ENCODE measurements at places on chromosomes 11 and 22.
A peak's percentile ranks its signal among the peaks of the same experiment; 100 is the strongest.

DNA sequence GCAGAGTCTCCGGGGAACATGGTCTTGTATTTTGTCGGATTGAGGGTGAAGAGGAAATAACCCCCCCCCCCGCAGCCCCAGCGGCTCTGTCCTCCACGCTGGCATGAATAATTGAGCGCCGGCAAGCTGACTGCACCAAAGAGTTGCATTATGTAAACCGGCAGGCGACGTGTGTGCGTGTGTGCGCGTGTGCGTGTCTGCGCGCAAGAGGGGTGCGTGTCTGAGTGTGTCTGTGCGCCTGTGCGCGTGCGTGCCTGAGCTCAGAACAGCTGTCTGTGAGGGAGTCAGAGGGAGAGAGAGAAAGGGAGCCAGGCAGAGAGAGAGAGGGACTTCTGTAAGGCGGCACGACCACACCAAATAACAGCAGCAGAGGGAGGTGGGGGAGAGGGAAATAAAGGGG, 94.4 kb downstream of the SCN3B start:
- DNase-seq: no peak

DNA sequence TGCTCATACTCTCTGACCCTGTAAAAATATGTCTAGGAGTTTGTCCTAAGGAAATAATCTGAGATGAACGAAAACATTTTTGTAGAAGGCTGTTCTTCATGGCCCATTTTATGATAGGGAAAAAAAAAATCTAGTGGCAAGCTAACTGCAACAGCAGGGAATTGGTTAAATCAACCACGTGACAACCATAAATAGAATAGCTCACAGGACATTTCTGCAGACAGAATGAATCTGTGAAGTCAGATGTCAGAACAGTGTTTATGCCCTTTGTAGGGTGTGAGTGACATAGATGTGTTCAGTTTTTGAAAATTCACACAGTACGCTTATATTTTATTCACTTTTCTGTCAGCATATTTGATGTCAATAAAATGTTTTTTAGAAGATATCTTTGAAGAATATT, 16.1 kb downstream of the ARHGAP1 start:
- no peak for DNase-seq

- no peak for DNase-seq
These were observed 15.6 kb downstream of the PCF11 start for GRCh38 chr11:83172551-83172950.

GRCh38 chr22:38685761-38686160, 4.0 kb downstream of the TOMM22 start:
- DNase-seq: no peak

DNA sequence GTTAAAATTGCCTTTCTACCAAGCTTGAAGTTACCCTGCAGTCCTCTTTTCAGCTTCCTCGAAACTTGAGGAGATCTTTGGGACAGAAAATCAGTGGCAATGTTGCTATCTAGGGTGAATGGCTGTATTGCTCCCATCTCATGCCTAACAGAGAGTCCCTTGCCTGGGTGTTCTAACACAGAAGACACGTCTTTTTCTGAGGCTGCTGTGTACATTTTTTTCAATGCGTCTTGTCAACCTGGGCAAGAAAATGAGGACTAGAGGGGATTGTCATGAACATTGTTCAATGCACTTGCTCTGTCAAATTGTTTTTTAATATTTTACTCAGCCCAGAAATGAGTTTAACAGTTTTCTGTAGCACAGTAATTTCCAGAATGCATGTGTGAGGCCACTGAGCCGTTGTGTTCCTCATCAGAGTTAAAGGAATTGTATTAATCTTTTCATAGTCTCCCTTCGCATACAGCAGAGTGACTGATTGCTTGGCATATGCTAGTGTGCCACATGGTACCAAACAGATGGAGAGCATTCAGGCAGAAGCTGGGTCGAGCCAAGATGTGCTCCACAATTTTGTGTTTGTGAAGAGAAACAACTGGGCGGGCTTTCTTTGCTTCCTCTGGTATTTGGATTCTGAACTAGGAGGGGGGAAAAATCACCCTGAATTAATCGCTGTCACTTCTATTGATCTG, 86.0 kb downstream of the CASP12 start:
- no peak for DNase-seq

DNA sequence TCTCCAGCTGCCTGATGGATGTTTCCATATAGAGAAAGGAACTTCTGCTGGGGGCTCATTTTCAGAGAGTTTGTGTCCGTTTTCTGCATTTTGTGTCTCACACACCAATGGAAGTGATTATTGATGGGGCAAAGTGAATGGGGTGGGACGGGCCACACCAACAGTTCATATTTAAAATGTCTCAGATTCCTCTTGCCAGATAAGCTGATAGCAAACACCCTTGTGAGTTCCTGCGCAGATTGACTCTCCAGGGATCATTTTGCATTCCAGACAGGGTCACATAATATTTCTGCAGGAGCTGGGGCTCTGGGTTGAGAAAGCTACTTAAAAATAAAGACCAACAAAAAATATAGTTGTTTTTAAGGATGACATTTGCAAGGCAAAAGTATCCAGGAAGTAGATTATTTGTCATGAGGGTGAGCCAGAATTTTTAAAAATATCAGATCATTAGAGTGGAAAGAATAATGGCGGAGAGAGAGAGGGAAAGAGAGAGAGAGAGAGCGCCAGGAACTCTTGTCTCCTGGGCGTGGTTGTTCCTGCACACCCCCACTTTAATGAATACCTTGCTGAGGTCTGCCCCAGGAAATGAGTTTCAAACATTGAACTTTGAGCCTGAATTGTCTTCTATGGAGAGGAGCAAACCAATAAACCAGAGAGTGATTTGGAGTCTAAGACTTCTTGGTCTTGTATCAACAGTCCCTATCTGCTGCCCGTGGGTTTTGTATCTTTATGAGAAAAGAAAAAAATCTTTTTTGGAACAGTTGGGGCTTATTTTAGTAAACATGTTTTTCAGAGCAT, 33.3 kb downstream of the MICAL2 start:
- no peak for DNase-seq

- DNase-seq: no peak
These were observed 122.2 kb upstream of the PDGFD start for GRCh38 chr11:104286129-104286528.

- no peak for DNase-seq
These were observed 26.6 kb downstream of the KCNQ1OT1 start for GRCh38 chr11:2673250-2673610.

- DNase-seq: no peak
These were observed 88.0 kb upstream of the KCNQ1OT1 start for GRCh38 chr11:2787816-2788167.

DNA sequence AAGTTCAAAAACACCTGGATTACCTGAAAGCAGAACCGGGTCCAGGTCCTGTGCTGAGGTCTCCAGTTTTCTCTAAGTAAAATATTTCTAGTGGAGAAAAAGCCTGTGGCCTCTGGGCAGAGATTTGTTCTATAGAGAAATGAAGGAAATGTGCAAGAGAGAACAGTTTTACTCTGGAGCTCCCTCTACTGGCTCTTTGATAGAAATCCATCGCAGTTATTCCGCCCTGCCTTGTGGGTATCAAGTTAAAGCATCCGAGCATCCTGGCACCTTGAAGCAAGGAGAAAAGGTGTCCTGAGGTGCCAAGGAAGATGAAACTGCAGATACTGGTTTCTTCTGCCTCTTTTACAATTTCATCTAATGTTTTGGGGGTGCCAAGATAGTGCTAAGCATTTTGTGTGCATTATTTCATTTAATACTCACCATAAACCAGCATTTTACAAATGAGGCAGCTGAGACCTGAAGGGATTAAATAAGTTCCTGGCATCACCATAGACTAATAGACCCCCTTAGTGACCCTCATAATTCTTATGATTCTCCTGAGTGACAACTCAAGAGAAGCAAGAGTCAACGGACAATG, 113.1 kb upstream of the HSD17B12 start:
- no peak for DNase-seq

DNA sequence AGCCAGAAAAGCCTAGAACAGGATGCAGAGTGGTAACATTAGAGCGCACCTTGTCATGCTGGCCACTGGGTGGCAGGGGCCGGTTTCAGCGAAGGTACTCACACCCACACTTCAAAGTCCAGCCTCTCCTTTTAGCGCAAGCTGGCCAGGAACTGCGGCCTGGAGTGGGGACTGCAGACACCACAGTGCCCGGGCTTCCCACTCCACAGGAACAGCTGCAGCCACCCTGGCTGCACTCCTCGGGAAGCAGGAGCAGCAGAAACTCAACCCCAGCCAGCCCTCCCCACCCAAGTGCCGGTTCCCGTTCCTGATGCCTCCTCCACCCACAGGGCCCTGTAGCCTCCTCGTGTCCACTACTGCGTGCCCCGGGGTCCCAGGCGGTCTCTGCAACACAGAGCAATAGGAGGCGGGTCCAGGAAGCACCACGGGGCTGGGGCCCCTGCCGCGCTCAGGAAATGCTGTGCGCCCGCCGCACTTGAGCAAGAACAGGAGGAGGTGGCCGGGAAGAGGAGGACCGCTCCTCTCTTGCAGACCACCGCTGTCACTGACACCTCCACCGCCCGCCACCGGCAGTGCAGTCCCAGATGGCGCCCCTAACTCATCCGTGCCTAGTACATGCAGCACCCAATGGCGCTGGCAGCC, 2.2 kb downstream of the RFPL2 start:
- peak; percentile 46 for DNase-seq

GRCh38 chr11:88013508-88014065, 161.7 kb downstream of the RAB38 start:
- no peak for DNase-seq

DNA sequence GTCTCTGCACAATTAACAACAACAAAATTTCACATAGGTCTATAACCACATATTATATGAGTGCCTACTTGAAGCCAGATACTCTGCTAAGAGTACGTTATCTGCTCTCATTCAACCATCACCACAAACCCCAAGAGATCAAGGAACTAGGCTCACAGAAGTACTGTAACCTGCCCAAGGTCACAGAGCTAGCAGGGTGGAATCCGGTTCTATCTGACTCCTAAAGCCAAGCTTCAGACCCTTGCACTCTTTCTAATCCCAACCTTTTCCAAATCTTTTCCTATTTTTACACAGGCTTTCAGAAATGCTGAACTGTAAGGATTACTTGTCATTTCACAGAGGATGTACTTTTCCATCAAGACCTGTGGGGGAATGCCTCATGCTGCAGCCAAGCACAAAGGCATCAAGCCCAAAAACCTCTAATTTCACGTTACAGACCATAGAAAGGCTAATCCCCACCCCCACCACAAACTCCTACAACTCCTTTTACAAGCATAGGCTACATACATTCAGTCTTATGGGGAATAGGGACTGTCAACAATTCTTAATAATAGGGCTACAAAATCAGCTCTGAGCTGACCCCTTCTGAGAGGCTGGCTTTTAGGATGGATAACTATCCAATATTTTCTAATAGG, 927 bp downstream of the PRCP start:
- no peak for DNase-seq

GRCh38 chr11:17927681-17928343, 85.0 kb downstream of the SERGEF start:
- DNase-seq: peak; percentile 39

GRCh38 chr11:61954851-61955421, 4.8 kb downstream of the BEST1 start:
- DNase-seq: no peak

- no peak for DNase-seq
These were observed 11.5 kb upstream of the RAB39A start for GRCh38 chr11:107916671-107917241.

Data from right renal pelvis (tissue), 4 donors.